ENCODE measurements at places on chromosomes 4 and X.

- no peak for DNase-seq
These were observed 2.7 kb upstream of the ADH7 start for GRCh38 chr4:99437723-99438404.

DNA sequence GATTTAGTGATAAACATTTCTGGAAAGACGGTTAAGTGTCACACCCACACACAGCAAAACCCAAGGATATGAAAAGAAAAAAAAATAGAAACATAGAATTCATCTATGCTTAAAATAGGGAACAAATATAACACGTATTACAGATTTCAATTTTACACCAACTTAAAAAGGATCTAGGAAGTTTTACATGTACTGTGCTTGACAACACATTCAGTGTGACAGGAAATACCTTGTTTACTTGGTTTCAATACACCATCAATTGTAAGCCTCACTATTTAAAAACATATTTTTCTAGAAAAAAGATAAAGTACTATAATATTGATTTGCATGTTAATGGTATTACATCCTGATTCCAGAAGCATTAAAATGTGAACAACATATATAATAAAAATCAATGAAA lies 77.0 kb upstream of the SPRY1 start:
- DNase-seq: no peak

- DNase-seq: no peak
These were observed 38.6 kb upstream of the SYTL5 start for GRCh38 chrX:37967714-37968113.

- no peak for DNase-seq
These were observed 2747.1 kb downstream of the PCDH7 start for GRCh38 chr4:33467291-33467690.

GRCh38 chrX:139647597-139647996 lies 60.4 kb downstream of the MCF2 start:
- DNase-seq: no peak

- no peak for DNase-seq
These were observed 319.4 kb downstream of the SH2D1A start for GRCh38 chrX:124665621-124666400.

DNA sequence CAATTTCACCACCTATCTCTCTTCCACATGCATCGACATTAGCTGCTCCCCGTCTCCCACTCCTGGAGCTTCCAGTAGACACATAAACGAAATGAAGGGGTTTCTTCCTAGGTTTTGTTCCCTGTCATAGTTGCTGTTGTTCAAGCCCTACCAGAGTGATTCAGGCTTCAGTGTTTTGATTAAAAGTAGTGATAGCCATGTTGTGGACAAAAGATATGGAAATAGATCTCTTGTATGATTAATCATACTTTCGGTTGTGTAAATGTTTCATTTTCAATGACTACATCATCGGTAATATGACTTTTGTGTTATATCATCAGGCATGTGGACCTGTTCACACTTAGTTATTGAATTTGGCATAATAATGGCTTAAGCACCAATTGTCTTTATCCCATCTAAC lies 96.5 kb upstream of the KLF3 start:
- no peak for DNase-seq

GRCh38 chr4:109998867-109999584 lies 86.3 kb downstream of the EGF start:
- DNase-seq: peak; percentile 62

DNA sequence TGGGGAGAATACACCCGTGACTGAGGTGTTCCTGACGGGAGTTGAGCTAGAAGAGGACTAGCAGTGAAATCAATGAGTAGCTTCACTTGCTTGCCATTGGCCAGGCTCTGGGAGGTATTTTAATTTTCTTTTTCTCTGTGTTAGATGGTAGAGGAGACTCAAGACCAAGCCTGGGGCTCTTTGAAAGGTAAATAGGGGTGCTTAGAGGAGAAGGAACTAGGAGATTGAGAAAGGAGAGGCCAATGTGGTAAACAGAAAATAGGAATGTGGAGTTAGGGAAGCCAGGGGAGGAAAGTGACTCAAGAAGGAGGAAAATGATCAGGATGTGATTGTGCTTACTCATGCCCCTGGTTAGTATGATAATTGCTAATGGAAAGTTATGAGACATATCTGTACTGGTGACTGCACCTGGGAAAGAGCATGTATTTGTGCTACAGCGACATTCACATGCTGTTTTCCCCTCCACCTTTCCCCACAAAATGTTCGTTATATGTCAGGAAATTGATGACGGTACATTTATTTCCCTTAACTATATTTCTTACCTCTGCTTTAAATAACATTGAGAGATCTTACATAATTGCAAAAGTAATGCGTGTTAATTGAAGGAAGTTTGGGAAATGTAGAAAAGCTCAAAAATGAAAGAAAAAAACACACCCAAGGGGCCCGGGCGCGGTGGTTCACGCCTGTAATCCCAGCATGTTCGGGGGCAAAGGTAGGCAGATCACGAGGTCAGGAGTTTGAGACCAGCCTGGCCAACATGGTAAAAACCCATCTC lies 16.9 kb upstream of the LRBA start:
- peak; percentile 69 for DNase-seq

DNA sequence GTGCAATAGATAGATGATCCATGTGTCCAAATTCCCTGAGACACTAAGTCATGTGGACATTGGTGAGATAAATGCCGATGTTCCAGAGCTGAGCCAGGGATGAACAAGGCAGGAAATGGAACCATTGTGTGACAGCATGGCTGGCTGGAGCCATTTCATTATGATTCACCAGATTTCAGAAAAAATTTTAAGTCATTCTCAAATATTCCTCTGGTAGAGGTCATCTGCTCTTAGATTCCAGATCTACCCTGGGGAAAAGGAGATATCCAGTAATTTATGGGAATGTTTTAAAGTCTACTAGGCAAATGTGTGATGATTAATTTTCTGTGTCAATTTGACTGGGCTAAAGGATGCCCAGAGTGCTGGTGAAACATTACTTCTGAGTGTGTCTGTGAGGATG lies 287.3 kb downstream of the STK32B start:
- DNase-seq: peak; percentile 44

DNA sequence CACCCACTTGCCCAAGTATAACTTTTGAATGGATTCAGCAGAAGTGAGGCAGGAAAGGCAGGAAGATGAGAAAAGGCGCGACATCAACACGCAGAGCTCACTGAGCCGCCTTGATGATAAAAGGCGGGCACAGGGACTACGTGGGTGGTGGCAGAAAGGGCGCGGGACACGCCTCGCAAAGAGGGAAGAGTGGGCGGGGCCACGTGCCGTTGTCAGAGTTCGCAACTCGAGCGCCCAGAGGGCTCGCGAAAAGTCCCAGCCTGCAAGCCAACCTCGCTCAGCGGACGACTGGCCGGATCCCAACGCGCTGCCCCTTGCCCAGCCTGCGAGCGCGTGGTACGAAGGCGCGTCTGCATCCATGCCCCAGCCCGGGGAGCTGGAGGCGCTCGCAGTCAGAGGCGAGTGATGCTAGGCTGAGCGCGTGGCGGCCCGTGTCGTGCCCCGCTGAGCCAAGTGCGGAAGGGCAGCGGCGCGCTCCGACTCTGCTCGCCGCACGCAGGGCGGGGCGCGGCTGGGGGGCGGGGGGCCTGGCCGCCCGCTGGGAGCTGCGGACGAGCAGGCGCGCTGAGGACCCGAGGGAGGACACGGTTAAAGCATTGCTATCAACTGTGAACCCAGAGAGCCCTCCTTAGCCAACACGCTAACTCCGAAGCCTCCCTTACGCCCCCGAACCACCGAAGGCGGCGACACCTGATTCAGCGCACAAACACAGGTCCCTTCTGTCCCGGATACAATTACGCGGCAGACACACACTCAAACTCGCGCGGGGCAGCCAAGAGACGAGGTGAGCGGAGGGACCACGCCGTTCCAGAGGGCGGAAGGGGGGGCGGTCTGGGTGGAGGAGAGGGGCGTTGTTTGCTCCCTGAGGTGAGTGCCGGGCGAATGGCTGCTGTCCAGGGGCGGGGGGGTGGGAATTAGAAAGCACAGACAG lies at the start of gene UGT8:
UGT8 (plus strand) TSS at position 617 of the 931 bp plus-strand sequence. CDS start 24,074 bp downstream, outside the sequence.
- DNase-seq: peak; percentile 19

DNA sequence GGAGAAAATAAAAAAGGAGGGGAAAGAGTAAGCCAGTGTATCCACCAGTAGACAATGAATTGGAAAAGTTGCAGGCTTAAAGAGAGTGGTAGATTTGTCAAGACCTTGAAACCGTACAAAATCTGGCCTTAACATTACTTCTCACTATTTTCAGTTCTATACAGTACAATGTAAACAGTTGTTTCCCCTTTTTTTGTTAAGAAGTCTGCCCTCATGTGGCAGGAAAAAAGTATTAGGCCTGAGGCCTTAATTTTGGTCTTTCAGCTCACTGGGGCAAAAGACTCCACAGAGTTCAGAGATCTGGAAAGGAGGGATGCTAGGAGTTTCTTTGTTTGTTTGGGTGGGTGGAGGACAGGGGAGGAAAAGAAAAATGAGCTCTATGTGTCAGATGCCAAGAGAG lies 92.8 kb upstream of the CCDC160 start:
- DNase-seq: peak; percentile 10

- DNase-seq: no peak
These were observed 11.0 kb upstream of the CTBP1 start for GRCh38 chr4:1259966-1260365.

DNA sequence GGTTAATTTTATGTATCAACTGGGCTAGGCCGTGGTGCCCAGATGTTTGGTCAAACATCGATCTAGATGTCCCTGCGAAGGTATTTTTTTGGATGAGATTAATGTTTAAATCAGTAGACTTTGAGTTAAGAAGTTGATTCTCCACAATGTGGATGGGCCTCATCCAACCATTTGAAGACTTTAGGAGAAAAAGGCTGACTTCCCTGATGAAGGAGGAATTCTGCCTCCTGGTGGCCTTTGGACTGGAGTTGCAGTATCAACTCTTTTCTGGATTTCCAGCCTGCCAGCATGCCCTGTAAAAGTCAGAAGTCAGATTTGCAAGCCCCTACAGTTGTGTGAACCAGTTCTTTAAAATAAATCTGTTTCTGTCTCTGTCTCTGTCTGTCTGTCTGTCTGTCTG lies 91.4 kb downstream of the STK32B start:
- peak; percentile 72 for DNase-seq

DNA sequence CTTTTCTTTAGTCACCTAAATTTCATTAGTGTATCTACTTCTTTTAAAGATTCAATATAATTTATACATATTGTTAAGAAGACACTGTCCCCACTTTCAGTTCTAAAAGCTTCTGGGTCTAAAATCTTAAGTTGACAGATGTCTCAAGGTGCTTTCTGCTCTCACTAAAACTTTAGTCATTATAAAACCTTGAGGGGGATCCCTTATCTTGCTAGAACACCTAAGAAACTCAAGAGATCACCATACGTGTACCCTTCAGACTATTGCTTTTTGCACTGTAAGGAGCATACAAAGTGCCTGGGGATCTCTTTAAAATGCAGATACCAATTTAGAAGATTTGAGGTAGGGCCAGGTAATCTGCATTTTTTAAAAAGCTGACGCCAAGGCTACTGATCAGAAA lies 30.1 kb downstream of the CYBB start:
- no peak for DNase-seq

DNA sequence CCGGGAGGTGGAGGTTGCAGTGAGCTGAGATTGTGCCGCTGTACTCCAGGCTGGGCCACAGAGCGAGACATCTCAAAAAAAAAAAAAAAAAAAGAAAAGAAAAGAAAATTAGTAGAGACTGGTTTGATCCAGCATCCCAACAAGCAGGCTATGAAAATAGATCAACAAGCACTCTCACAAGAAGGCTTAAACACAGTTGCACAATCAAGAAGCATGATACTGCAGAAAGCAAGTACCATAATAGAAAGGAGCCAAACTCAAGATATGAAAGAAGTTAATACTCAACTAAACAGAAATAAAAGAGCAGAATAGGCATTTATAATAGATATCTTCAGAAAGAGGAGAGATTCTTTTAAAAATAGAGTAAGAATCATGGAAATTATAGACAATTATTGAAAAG lies 10.6 kb downstream of the TLR6 start:
- DNase-seq: no peak

GRCh38 chr4:57631147-57631546 lies 521.0 kb upstream of the IGFBP7 start:
- no peak for DNase-seq

DNA sequence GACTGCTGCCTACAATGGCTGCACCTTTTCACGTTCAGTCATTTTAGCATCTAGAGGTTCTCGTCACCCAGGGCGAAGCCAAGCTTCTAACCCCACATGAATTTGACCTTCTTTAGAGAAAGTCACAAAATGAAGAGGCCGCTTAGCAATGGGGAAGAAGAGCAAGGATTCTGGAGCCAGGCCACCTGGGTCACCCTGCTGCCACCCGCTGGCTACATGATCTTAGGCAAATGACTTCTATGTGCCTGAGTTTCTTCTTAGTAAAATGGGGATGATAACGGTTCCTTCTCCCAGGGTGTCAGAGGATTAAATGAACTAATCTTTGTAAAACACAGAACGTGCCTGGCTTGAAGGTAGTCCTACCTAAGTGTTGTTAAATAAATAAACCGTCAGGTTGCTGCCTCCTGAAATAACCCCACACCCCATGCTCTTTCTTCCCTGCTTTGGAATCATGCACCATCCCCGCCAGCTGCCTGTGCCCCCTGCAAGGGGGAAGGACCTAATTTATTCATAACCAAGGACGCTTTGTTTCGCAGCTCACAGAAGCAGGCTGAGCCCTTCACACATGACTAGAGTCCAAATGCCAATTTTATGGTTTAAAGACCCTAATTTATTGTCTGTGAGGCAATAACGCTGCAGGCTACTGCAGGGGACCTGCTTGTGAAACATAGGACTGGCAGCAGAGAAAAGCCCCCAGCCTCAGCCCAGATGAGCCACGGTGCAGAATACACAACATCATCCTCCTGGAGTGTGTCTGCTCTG lies 28.6 kb upstream of the NSG1 start:
- no peak for DNase-seq

- DNase-seq: no peak
These were observed 114.9 kb downstream of the EFHC2 start for GRCh38 chrX:44228621-44229020.

- no peak for DNase-seq
These were observed 92.0 kb downstream of the ADRA2C start for GRCh38 chr4:3858046-3858730.

DNA sequence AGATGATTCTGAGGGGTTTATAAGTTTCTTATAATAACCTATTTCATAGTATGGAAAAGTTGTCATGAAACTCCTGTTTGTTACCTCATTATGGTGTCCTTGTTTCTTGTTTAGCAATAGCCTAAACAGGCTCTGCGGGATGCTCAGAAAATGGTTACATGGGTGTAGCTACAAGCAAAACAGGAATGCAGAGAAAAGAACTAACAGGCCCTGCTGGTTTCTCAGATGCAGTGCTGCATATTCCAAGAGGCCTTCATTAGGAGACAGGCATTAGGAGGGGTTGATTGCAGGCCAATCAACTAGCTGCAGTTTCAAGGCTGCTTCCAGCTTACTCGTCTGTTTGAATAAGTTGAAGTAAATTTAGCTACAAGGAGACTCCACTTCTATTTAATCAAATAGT lies 37.6 kb upstream of the HPGD start:
- no peak for DNase-seq

DNA sequence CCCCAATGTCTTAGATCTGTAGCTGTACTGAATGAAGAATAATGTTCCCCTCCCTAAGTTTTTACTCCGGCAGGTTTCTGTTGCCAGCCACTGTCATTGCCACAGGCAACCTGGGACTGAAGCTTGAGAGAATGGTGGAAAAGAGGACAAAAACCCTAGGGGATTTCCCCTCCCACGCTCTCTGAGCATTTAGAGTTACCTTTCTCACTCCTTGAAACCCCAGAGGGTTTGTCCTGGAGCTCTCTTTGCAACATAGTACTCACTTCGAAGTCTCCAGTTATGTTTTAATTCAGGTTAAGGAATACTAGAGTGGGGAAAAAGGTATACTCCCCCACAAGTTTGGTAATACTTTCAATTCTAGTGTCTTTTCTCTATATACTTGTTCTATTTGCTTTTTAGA lies 31.5 kb downstream of the F8 start:
- DNase-seq: no peak

Data from lung microvascular endothelial cell (primary cell).